ENCODE measurements at places on chromosomes 16 and 17.

GRCh38 chr17:46795379-46795952 lies 23.0 kb downstream of the WNT3 start:
- no peak for DNase-seq

GRCh38 chr17:39765766-39766165 lies 28.0 kb downstream of the GRB7 start:
- no peak for DNase-seq

GRCh38 chr17:37342589-37342988 lies 33.2 kb upstream of the C17orf78 start:
- no peak for DNase-seq

GRCh38 chr16:84198401-84198800 lies 7.4 kb downstream of the ADAD2 start:
- DNase-seq, result no peak
